ENCODE measurements at places on chromosomes 2 and 18.
A peak's percentile ranks its signal among the peaks of the same experiment; 100 is the strongest.

- no peak for DNase-seq
These were observed 196.5 kb downstream of the LNPK start for GRCh38 chr2:175805442-175806124.

- DNase-seq, result no peak
These were observed 328.6 kb downstream of the LRRTM1 start for GRCh38 chr2:79975791-79976565.

- no peak for DNase-seq
These were observed 14.7 kb upstream of the CHMP3 start for GRCh38 chr2:86577817-86578456.

GRCh38 chr2:208415897-208416296 lies 9.3 kb downstream of the PTH2R start:
- no peak for DNase-seq

DNA sequence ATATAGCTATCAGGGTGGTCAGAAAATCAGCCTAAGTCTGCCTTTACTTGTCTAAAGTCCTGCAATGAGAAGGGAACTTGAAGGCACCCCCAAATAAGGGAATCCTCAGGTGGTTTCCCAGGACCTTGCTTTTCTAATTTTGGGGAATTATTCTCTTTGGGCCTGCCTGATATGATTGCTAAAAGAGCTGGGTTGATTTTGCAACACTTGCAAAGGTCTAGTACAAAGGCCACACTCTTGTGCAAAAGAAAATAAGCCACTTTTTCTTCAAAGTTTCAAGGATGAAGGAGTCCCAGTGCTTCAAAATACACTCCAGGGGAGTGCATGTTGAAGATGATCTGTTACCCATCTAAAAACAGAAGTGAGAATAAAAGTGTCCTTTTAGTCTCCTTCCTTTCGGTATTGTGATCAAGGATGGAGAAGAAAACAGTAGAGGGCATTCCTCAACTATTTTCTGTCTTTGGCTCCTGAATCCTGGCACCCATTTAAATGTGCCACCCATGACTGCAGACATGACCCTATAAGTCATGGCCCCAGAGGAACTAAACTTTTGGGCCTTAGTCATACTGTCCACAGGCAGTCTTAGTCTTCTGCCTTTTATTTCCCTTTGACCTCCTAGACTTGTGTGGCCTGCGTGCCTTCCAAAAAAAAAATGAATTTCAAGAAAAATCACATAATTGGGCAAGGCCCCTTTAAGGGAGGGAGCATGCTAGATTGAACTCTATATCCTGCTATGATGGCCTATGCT lies 5.1 kb downstream of the SULT1C3 start:
- DNase-seq, result no peak

DNA sequence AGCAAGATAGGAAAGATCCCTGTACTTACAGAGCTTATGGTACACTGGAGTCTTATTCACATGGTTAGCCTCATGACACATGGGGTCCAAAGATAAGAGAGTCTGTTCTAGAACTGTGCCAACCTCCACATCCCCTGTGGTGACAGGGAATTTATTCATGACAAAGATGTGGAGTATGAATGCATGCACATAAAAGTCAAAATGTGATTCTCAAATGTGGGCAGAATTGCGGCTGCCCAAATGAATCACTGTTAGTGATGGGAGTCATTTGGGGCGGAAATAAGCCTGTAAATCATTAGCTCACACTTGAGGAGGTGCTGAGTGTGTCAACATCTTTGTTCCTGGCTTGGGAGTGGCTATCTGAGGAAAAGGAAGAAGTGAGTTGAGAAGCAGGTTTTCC lies 560.6 kb downstream of the SLC4A3 start:
- DNase-seq, result no peak

GRCh38 chr2:173972636-173973035 lies 7.5 kb upstream of the SP3 start:
- no peak for DNase-seq

DNA sequence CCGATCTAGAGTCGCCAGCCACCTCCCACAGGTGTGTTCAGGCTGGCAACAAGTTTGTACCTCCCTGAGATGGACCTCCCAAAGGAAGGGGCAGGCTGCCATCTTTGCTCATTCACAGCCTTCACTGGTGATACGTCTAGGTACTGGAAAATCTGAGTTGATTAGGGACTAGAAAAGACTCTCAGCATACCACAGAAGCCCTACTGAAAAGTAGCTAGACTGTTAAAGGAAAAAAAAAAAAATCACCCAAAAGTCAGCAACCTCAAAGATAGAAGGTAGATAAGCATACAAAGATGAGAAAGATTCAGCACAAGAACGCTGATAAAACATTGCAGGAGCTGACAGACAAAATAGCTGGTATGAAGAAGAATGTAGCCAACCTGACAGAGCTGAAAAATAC lies 128.6 kb upstream of the WDR75 start:
- no peak for DNase-seq

DNA sequence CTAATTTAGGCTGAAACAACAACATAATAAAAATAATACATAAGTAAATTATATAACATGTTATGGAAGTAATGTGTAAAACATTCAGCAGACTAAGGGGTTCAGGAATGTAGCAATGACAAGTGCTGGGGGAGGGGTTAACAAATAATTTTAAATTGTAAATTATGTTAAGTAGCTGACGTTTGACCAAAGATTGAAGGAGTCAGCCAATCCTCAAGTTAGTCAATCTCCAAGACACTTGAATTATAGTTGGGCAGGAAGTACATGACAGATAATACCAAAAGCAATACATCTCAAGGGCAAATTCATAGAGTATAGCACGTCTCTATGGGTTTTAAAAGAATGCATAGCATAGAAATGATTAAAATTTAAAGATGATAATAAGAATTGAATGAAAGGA lies 89.1 kb downstream of the KCNH7 start:
- no peak for DNase-seq

DNA sequence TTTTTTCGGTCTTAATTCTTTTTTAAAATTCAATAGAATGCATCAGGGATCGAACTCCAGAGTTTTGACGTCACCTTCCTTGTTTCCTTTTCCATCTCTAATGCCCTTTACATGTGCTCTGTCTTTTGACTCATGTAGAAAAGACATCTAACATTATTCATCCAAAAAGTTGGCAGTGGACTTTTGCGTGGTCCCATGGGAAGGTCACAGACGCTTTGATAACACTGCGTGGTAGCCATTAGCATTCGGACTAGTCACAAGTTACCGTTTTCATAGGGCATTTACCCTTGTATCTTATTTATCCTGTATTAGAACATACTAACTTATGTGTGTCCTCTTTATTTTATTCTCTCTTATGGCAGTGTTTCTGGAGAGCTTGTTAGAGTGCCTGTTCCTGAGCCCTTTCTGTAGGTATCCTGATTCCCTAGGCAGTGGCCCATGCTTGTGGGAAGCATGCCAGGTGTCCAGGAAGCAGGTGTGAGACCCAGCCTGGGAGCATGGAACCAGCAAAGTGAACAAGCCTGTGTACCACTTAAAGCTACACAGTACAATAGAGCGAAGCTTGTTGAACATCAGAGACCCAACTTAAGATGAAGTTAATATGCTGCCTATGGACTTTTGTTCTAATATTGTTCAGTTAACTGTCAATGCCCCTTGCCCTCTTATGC lies 73.6 kb upstream of the RBM44 start:
- no peak for DNase-seq

DNA sequence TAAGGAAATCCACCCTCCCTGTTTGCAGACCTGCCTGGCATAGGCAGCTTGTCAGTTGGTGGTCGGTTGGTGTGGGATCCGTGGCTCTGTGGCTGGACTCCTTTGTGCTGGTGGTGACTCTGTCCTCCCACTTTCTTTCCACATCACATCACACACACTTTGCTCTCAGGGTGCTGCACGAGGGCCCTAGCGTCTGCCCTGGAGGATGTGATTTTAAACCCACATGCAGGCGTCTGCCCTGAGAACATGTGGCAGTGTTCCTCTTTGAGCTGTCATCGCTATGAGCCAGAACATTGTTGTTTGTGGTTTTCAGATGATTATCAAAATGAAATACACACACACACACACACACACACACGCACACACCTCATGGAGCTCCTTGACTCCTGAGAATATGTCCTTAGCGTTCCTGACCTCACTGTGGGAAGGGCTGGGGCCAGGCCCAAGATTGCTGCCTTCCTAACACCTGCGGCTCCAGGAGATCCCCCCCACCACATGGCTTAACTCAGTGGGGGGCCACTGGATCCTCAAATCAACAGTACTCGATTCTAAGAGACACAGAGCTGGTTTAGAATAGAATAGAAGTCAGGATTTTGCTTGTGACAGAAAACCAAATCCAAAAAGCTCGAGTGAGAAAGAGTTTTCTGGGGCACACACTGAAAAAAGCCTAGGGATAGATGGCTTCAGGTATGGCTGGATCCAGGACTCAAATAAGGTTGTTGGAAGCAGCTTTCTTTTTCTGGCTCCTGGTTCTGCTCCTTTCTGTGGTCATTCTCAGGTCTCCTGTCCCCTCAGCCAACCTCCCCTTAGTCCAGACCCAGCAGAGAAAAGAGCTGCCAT lies 54.8 kb downstream of the RTP5 start:
- no peak for DNase-seq

GRCh38 chr2:219285894-219286425 lies 6.8 kb downstream of the DNAJB2 start:
- peak; percentile 87 for DNase-seq

- no peak for DNase-seq
These were observed 210.6 kb downstream of the SEPTIN10 start for GRCh38 chr2:109402980-109403840.

GRCh38 chr18:76991021-76991688 lies 141.4 kb downstream of the MBP start:
- no peak for DNase-seq

DNA sequence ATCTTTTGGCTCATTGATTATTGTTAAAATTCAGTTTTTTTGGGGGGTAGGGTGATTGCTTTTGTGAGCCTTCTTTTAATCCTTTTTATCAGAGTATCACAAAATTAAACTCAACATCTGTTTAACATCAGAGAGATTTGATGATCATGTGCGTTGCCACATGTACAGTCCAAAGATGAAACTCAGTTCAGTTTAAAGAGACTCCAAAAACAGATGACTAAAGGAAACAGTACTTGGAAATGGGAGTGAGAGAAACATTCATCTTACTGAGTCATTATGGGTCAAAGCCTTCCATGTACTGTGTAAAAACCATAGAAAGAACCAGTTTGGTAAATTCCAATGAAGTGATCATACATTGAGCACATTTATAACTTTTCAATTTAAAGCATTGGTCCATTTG lies 53.0 kb downstream of the LYPD6 start:
- no peak for DNase-seq

- DNase-seq, result no peak
These were observed 272.3 kb upstream of the FBXO11 start for GRCh38 chr2:48178611-48179010.

GRCh38 chr2:138867341-138867740 lies 87.2 kb upstream of the NXPH2 start:
- DNase-seq, result no peak

DNA sequence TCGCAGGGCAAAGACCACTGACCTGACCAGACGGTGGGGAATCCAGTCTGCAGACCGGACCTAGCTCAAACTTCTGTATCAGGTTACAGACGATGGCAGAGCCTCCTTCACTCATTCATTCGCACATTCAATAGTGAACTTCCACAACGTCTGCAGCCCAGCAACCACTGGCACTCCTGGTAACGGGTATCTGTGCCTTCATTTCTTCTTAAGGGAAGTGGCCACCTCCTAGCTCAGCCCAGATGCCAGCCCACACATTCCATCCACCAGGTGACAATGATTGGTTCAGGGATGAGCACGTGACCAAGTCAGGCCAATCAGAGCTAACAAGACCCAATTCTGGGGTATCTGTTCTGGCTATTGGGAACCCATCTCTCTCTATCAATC lies 15.9 kb upstream of the ARMC9 start:
- peak; percentile 67 for DNase-seq

GRCh38 chr18:7830468-7830867 lies 263.4 kb downstream of the PTPRM start:
- no peak for DNase-seq

DNA sequence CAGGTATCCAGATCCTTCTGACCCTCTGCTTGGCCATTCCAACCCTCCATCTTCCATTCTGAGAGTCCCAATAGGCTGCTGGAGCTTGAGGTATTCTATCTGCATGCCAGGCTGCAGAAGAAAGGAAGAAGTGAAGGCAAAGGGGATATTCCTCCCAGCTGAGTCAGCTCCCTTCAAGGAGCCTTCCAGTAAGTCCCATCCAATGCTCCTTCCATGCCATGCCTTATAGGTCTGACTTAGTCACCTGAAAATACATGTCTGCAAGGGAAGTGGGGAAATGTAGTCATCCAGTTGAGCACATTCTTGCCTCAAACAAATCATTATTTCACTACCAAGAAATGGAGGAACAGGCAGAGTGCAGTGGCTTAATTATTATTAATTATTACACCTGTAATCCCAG lies 464.6 kb downstream of the CNTNAP5 start:
- no peak for DNase-seq

DNA sequence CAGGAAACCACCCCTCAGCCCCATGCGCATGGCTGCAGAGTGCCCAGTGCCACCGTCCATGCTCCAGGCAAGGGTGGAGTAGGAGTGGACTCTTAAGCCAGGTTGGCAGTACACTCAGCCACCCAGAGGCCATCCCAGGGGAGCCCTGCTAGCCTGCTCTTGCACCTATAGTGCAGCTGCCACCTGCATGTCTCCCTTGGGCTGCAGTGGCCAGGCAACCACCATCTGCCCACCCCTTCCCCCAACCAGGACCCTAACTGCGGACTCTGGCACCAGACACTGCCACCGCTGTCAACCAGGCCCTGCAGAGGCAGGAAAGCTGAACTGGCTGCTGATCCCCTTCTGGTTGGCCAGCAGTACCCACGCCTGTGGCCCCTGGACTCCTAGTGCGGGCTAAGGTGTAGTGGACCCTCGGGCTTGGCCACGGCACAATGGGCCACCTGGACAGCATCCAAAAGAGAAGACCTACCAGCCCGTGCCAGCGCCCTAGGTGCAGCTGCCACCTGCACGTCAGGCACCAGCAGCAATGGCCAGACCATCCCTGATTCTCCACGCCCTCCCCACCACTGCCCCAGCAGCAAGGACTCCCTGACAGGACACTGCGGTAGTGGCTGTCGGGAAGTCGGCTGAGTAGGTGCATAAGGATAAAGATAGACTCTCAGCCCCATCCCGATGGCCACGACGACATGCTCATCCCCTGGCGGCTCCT lies 72.8 kb downstream of the RPIA start:
- no peak for DNase-seq

- DNase-seq, result no peak
These were observed 105.0 kb upstream of the RBBP8 start for GRCh38 chr18:22828171-22828570.

DNA sequence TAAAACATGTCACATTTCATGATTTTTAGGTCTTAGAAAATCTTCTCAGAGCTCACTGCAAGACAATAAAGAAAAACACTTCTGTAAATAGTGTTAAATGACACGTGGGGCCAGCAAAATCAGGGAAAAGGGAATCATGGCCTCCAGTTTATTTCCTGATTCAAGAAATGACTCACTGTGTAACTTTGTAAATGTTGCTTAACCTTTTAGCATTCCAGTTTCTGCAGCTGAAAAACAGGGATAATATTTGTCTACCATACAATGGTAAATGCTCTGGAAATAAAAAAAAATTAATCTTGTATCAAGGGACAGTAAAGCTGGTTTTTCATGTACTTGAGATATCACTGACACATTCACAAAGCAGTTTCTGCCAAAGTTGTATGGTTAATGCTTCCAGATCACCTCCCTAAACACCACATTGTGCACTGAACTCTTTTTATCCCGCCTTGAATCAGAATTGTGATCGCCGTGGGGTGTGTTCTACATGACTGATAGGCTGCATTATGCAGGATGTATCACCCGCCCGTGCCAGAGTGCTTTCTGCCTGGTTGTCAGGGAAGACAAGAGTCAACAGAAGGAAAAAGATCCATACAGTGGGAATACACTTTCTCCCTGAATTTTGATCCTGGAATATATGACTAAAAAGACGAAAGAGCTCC lies 238.8 kb downstream of the IKZF2 start:
- DNase-seq, result no peak

GRCh38 chr2:218891275-218892135 lies 10.9 kb downstream of the WNT10A start:
- DNase-seq, result no peak
